ENCODE measurements at places on chromosomes 1 and 21.

DNA sequence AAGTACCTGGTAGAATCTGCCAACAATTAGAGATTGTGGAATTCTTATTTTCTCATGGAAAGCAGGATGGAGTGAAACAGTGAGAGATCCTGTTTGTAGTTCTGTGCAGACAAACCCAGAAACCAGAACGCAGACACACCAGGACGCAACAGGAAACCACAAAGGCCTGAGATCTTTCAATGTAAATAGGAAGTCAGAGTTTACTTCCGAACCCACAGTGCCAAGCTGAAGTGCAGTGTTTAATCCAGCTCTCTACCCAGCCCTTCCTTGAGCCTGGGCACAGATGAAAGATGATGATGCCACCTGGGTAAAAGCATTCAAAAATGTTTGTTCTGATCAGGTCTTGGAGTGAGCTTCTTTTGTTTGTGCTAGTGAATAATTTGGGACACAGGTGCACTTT, 244.2 kb upstream of the HOOK1 start:
- DNase-seq: peak; percentile 14

DNA sequence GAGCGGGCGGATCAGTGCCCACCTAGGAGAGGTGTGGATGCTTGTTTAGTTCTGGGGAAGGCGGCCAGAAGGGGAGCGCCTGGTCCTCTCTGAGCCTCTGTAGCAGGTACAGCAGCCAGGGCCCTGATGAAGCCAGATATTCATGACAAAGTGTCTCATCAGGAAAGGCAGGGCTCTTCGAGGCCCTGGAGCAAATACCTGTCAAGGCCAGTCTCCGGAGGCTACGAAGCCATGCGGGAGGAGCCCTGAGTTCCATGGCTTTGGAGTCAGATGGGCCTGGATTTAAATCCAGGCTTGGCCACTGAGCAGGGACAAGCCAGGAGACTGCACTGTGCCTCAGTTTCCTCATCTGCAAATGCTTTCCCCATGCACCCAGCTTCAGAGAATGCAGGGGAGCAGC, 25.4 kb upstream of the GPR153 start:
- no peak for DNase-seq

- no peak for DNase-seq
These were observed 54.7 kb upstream of the ABCG1 start for GRCh38 chr21:42164064-42164789.

DNA sequence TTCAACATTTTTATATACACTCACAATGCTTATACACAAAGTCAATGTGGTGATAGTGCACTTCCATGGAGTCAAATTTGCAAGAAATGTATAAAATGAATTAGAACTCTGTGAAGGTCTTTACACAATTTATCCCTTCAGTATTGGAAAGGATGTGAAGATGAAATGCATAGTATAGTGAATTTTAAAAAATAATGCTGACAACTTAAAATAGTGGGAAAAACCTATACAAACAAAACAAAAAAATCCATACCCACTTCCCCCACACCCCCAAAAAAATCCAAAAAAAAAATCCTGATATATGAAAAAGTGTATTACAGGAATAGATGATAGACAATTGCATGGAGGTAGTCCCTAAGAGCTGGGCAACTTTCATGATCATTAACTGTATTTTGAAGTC, 165.3 kb downstream of the HLX start:
- DNase-seq: no peak

GRCh38 chr1:179153217-179153616, 71.3 kb downstream of the TOR3A start:
- DNase-seq: no peak

- DNase-seq: no peak
These were observed 16.5 kb upstream of the ZC3H11B start for GRCh38 chr1:219629296-219629880.

- DNase-seq: peak; percentile 2
These were observed 3.1 kb downstream of the SMIM1 start for GRCh38 chr1:3775490-3776230.

GRCh38 chr1:36847186-36847585, 187.1 kb downstream of the GRIK3 start:
- no peak for DNase-seq

GRCh38 chr1:161068306-161069234, 1.1 kb downstream of the ARHGAP30 start:
- no peak for DNase-seq

Data from NCI-H2081 treated with DMSO at 0.1 percent for 48 hours (cell line).